Stimulated activated CD4-positive, alpha-beta T cell treated with anti-CD3 and anti-CD28 coated beads, Interleukin-4, amount 100 ng/mL, for 1 hour (primary cell): ENCODE measurements at places on chromosomes 12 and 14.

DNA sequence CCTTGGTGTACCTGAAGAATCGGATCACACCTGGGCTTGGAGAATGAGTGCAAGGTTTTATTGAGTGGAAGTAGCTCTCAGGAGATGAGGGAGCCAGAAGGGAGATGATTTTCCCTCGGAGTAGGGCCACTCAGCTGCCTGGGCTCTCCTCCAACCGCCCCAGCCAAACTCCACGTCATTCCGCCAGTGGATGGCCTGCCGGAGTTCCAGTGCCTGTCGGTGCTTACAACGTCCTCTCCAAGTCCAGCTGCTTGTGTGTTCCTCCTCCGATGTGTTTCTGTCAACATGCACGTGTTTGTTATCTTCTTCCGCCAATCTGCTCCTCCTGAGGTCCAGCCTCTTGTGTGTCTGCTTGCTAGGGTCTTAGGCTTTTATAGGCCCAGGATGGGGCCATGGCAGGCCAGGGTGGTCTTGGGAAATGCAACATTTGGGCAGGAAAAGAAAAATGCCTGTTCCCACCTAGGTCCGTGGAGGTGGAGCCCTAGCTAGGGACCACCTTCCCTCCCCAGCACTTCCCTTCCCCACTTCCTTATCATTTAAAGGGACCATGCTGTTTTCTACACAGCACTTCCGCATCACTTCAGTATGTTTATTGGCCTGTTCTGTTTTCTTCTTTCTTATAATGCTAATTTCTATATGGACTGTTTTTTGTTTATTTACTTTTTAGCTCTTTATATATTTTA is 343.2 kb downstream of the PDZRN4 start:
- no peak for DNase-seq

DNA sequence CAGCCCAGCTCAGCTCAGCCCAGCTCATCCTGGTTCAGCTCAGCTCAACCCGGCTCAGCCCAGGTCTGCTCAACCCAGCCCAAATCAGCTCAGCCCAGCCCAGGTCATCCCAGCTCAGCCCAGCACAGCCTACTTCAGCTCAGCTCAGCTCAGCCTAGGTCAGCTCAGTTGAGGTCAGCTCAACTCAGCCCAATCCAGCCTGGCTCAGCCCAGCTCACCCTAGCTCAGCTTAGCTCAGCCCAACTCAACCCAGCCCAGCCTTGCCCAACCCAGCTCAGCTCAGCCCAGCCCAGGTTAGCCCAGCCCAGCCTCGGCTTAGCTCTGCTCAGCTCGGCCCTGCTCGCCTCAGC is 332.3 kb downstream of the TMEM121 start:
- DNase-seq: no peak

DNA sequence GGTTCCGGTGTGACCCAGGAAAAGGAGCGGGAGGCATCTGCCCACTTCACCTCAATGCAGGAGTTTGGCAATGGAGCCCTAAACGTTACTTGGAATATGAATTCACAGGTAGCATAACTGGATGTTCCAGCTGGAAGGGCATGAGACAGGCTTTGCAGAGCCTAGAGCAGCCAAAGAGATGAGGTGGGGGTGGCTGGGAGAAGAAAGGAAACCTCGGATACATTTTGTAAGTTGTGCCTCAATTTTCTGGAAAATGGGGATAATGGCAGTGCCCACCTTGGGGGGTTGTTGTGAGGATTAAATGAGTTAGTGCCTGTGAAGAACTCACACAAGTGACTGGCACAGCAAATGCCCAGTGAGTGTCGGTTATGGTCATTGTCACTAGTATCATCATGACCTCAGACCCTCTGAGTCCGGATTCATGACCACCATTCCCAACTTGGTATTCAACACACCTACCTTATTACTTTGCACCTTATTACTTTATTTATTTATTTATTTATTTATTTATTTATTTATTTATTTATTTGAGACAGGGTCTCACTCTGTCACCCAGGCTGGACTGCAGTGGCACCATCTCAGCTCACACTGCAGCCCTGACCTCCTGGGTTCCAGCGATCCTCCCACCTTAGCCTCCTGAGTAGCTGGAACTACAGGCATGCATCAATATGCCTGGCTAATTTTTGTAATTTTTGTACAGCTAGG is 56.0 kb downstream of the CLMN start:
- DNase-seq: no peak

DNA sequence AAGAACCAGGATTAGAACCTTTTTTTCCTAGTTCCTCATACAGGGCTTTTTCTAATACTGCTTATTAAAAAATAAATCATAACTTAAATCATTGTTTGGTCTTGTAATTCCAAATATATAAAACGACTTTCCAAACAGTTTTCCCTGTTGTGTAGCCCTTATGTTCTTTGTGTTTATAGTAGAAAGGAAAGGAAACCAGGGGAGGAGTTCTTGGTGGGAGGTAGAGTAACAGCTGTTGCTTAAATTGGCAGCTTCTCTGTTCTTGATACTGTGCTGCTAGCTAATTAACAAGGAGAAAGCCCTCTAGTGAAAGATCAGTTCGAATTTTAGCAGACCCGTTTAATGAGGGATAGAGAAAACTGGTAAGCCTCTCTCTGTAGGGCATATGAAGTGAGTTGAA is 15.0 kb downstream of the SRP54 start:
- DNase-seq: no peak

GRCh38 chr14:82549306-82549990 is 1015.8 kb upstream of the SEL1L start:
- no peak for DNase-seq

DNA sequence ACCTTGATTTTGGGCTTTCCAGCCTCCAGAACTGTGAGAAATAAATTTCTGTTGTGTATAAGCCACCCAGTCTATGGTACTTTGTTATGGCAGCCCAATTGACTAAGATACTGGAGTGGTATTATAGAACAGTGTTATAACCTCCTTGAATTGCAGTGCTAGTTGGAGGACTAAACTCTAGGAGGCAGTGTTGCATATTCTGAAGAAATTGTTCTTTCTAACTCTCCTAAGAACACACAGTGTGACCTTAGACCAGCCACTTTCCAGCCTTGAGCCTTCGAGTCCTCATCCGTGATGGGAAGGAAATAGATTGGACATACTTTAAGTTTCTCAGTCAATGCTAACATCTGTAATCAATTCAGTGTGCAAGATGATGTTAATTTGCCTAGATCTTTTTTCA is 22.4 kb upstream of the LRRC10 start:
- no peak for DNase-seq

DNA sequence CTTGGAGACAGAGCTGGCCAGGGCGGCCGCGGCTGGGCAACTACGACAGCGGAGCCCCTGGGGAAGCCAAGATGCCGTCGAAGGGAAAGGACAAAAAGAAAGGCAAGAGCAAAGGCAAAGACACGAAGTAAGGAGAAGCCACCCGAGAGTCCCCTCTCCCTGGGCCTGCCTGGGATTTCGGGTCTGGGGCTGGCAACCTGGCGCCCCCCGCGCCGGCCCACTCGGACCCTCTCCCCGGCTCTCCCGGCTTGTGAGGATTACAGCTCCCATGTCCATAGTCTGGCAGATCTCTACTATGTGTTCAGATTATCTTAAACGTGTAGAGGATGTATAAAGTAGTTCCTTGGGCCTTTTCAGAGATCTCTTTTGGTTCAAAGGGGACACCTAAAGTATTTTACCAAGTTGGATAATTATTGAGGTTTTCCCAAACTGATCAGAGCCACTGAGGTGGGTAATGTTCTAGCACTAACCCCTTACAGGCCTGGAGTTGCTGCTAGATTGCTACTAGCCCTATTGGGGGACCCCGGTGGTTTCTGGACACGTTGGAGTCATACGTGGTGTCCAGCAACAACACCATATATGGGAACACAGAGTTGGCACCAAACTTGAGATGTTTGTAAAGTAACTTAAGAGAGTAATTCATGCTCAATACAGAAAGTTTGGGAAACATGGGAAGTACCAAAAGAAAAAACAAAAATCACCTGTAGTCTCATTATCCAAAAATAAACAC is 424 bp downstream of the BBOF1 start:
- no peak for DNase-seq

DNA sequence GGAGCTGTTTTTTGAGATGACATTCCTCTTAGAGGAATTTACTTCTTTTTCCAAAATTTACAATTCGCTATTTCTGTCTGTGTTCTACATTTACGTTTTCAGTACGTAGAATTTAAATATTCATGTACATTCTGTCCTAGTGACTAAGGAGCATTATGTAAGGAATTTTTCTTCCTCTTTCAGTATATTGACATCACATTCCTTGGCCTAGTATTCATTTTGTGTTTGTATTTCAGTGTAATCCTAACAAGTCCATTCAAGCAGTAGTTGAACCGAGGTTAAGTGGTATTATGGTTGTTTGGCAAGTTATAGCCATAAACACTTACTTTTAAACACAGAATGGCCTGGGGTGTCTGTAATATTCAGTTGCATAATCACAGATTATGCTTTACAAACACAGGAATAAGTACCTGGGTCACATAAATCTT is 465.2 kb downstream of the PCNX1 start:
- no peak for DNase-seq

DNA sequence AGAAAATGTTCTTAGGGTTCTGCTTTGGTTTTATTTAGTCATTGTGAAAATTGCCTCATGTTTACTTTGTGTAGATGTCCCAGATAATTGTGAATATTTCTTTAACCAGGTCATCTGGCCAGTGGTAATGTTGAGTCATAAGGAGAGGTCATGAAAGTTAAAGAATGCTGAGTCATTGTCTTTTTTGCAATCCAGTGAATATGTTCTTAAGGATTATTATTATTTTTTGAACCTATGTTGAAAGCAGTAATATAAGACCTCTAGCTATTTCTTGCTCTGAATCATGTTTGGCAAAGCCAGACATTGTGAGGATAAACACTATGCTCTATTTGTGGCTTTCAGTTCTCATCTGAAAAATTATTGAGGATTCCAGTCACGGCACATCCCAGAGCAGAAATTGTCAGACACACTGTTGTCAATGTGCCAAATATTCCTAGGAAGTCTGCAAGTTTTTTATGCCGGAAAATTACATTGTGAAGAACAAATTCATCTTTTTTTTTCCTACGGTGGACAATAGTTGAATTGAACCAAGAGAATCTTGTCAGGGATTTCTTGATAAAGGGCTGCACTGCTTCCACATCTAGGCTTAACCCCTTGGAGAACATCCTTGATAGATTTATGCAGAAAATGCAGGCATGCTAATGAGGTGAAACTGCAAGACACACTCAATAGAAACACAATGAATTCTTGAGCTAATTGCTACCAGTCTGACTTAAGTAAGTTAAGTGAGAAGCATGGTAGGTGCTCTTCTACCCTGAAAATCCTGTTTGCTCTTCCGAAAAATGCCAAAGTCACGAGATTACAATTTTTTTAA is 369.6 kb downstream of the ATP23 start:
- no peak for DNase-seq
